Right ventricle myocardium inferior (tissue), 1 donor: ENCODE measurements at places on chromosomes 3 and 15.

- no peak for DNase-seq
These were observed 64.7 kb downstream of the OXSM start for GRCh38 chr3:25854635-25855034.

- DNase-seq: no peak
These were observed 386.5 kb upstream of the PROK2 start for GRCh38 chr3:72171463-72171881.

- no peak for DNase-seq
These were observed 56.8 kb upstream of the TGFBR2 start for GRCh38 chr3:30549600-30549999.

- no peak for DNase-seq
These were observed 7.3 kb upstream of the TM6SF1 start for GRCh38 chr15:83100097-83100646.

- no peak for DNase-seq
These were observed 242.7 kb upstream of the TTC14 start for GRCh38 chr3:180359061-180359952.

- no peak for DNase-seq
These were observed 134.3 kb upstream of the PRR20G start for GRCh38 chr3:127421943-127422662.

DNA sequence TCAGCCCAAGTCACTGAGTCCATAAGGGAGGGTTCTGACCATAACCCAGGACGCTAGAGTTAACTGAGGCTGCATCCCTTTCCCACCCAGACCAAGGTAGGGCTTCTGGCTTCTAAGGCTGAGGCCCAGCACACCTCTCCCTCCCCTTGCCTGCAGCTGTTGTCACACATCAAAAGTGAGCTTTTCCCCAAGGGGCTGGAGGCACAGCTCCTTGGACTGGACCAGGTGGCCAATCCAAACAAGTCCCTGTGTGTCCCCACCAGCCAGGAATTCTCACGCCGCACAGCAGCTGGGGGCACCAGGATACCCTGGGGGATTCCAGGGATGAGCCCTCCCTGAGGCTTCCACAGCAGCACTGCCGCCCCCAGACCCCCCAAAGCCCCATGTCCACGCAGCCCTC is 22.3 kb upstream of the ISLR2 start:
- no peak for DNase-seq

DNA sequence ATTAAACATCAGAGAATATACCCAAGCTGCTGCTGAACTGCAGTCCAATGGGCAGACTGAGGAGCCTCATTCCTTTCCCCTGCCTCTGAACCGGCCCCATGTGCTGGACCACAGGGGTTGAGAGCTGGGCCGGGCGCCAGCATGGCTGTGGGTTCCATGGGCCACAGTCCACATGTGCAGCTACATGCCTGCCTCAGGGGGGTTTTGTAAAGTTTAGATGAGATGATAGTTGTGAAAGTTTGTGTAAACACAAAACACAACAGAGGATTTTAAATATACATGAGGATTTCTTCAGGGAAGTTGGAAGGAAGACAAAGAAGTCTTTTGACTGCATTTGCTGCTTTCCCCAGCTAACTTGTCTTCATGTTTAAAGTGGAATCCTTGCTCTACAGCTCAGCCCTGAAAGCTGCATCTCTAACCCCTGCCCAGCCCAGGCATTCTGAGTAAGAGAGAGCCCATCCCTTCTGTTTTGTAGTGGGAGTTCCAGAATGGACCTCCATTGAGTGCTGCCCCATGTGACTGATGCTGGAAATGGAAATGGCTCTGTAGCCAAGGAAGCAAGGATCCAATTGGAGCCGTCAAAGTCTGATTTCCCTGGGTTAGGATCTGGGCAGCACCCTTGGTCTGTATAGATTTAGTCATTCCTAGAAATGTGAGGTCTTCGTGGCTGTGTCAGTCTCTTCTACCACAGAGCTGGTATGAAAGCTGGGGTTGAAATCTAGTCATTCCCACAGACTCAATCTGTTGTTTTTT is 17.5 kb downstream of the SLC12A8 start:
- no peak for DNase-seq

GRCh38 chr3:38039899-38040261 is 872 bp downstream of the DLEC1 start:
- peak; percentile 84 for DNase-seq

- no peak for DNase-seq
These were observed 97.4 kb upstream of the RNU6-1 start for GRCh38 chr15:67937153-67937761.

DNA sequence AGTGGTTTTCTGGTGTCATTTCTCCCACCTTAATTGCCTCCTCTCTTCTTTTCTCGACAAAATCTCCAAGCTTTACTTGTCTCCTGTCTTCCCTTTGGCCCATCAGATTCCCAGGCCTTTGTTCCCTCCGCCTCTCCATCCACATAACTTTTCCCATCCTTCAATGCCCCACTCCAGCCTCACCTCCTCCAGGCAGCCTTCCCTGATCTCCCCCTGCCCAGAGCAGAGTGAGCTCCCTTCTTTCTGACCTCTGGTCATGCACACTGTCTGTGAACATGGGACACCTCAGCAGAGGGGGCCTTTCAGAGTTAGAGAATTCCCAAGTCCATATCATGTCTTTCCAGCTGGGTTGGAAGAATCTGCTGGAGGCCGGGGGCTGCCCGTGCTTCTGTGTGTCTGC is 14.6 kb upstream of the SSUH2 start:
- no peak for DNase-seq

DNA sequence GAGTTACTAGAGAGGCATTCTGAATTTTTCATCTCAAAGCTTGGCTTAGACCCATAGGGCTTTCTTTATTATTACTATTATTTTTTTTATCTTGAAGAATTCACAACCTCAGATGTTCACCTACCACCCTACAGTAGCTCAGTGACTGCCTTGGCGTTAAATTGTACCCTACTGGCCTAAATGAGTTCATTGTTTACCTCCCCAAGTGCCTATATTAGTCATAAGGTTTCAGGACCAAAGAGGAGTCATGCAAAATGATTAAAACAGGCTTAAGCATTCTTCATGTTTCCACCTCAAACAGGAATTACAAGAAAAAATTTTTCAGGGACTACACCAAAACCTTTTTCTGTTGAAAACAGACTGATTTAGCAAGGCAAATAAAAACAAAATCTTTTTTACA is 751.5 kb downstream of the SQOR start:
- DNase-seq: no peak

DNA sequence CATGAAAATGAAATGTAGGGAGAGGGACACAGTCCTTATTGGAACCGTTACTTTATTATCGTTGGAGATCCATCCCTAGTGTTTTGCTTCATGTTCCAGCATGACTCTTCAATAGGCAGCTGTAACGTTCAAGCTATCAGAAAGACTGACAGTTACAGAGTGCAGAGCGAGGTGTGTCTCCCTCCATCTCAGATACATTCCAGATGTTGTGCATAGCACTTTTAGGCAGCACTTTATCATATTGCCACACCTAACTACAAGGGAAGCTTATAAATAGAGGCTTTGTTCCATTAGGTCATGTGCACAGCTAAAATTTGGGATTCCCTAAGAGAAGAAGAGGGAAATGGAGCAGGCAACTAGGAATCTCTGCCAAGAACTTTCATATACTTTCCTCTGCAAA is 1009.6 kb downstream of the ROBO2 start:
- no peak for DNase-seq

DNA sequence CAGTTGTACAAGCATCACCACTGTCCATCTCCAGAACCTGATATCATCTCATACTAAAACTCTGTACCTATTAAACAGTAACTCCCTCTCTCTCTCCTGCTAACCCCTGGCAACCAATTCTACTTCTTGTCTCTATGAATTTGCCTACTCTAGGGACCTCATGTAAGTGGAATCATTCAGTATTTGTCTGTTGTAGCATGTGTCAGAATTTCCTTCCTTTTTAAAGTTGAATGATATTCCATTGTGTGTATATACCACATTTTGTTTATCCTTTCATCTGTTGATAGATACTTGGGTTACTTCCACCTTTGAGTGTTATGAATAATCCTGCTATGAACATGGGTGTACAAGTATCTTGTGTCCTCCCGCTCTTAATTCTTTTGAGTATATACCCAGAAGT is 16.6 kb downstream of the ZNF592 start:
- no peak for DNase-seq

DNA sequence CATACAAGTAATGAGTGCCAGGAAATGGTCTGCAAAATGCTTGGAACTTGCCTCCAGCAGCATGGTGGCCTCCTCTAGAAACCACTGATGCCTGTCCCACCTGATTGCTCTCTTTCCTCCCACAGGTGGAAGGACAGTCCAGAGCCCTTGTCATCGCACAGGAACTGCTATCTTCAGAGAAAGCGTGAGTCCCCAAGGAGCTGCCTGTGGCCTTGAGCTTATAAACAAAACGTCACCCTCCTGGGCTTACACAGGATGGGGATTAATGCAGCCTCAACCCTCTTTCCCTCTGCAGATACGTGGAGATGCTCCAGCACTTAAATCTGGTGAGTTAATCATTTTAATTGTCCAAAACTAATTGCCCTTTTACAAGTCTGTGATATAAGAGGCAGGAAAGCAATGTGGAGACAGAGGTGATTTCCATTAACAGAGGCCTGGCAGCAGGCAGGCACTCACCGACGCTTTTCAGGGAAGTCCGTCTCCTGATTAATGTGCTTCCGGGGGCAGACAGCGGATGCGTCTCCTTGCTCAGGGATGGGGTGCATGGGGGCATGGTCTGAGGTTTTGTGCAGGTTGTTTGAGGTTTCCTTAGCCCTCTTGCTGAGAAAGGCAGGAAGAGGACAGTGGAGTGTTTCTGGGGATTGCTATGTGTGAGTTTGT is 61.8 kb downstream of the FGD5 start:
- no peak for DNase-seq

- DNase-seq: no peak
These were observed 44.4 kb upstream of the RASA2 start for GRCh38 chr3:141442446-141442845.

- peak; percentile 76 for DNase-seq
These were observed 471 bp downstream of the NKIRAS1 start for GRCh38 chr3:23916152-23916885.

GRCh38 chr15:59199626-59200465 is 6.8 kb upstream of the LDHAL6B start:
- no peak for DNase-seq

DNA sequence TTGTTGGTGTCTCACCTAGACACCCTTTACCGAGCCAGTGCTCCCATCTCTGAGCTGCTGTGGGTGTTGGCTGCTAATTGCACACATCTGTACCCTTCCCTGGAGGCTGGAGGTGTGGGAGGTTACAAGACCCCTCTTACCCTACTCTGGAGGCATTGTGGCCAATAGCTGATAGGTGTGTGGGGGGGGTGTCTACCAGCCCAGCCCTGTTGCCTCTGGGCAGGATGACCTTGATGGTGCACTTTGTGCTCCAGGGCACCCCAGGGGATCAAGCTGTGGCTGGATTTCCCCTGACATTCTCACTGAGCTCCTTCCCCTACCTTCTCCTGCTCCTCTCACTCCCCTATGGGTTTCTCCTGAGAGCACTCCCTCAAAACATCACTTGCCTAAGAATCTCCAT is 104.7 kb upstream of the ADPGK start:
- no peak for DNase-seq

GRCh38 chr3:175002732-175003143 is 143.6 kb downstream of the NAALADL2 start:
- DNase-seq: no peak

- DNase-seq: no peak
These were observed 72.3 kb upstream of the GAP43 start for GRCh38 chr3:115551016-115551415.

- no peak for DNase-seq
These were observed 1.2 kb downstream of the OSBPL11 start for GRCh38 chr3:125594125-125594524.

DNA sequence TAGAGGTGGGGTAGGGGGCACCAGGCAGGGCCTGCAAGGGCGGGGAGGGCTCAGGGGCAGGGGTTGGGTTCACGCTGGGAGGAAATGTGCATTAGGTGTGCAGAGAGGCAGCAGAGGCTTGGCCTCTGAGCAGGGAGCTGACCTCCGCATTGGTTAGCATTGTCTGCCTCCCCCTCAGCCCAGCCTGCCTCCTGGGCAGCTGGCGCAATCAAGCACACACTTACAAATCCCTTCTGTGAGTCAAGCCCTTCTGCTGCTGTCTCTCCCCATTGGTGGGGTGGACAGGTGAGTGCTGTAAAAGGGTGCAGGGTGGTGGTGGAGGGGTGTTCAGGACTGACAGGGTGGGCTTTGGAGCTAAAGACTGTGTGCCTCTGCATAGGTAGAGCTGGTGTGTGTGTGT is 9.3 kb downstream of the LOXL1 start:
- DNase-seq: no peak

DNA sequence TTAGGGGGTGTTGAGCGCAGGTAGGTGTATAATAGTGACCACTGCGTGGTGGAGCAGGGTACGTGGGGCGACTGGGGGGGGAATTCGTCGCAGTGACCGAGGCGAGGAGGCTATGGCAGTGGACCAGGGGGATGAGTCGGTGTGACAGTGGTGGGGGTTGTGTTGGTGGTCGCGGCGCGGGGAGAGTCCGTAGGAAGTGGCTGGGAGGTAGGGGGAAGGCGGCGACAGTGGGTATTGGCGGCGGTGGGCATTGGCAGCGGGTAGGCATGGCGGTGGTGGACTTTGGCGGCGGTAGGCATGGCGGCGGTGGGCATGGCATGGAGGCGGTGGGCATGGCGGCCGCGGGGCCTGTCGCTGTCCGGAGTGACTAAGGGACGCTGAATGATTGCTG is 739 bp downstream of the SNRPN start:
- peak; percentile 71 for DNase-seq

DNA sequence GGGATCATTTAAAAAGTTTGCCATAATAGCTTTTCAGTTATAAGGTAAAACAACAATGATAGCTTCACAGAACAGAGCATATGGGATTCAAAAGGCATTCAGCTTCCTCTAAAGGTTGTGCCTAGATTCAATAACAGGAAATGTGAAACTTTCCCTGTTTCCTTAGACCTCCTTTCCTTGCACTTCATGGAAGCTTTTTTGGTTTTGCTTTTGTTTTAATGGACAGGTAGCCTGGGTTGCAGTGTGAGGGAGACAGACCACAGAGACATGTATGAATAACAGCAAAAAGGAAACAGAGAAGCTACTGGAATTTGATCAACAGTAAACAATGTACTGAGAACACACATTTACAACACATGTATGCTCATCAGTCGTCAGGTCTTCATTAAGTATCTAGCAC is 2.3 kb upstream of the TNFAIP8L3 start:
- DNase-seq: no peak

DNA sequence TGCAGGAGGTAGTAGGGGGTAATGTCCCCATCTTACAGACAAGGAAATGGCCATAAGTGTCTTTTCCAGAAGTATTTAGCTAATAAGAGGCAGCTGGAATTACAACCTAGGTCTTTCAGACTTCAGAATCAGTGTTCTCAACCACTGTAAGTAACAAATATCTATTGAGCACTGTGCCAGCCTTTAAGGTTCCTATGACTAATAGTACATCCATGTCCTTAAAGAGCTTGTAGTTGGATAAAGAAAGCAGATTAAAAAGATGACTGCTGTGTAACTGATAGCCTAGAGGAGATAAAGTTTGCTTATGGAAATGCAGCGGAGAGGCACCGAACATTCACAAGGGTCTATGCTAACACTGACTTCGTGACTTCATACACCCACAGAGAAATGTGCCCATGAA is 136.0 kb downstream of the KCNMB2 start:
- DNase-seq: no peak
